ENCODE measurements at places on chromosomes 4 and X. TPM values are rescaled to one million over a fixed set of nuclear protein-coding genes. Genes with fewer than 3 reads are reported as not detected.

MEPE gene
- total RNA-seq: not detected

ERAS gene
- total RNA-seq: not detected

BCLAF3 gene
- 4.5 TPM for total RNA-seq

MRFAP1 gene
- 103 TPM for total RNA-seq

TMEM35A gene
- total RNA-seq: 0.65 TPM

CCDC110 gene
- total RNA-seq: 0.43 TPM

FRG2 gene
- total RNA-seq: not detected

MAP7D3 gene
- total RNA-seq: 17.9 TPM

WNK3 gene
- 0.26 TPM for total RNA-seq

GAGE12H gene
- total RNA-seq: not detected

CLCN3 gene
- total RNA-seq: 110 TPM

DCHS2 gene
- 0.26 TPM for total RNA-seq

GLRA2 gene
- not detected for total RNA-seq

LIMCH1 gene
- 29.8 TPM for total RNA-seq

DUSP21 gene
- not detected for total RNA-seq

USP26 gene
- total RNA-seq: not detected

Data from dermis lymphatic vessel endothelial cell (primary cell).